COR-L47 (cell line): ENCODE measurements at places on chromosomes 6 and 20.

DNA sequence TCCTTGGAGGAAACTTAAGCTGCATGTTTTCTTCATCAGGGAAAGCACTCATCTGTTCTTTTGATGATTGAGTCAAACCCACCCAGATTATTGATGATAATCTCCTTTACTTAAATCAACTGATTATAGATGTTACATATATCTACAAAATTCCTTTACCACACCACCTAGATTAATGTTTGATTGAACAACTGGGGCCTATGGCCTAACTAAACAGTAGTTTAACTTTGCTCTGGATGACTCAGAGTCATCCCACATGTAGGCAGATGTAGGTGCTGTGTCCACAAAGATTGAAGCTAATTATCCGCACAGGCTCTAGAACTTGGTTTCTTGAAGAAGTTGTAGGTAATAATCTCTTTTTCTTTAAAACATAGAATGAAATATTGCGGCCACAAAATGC, 42.2 kb downstream of the PKIB start:
- no peak for DNase-seq

DNA sequence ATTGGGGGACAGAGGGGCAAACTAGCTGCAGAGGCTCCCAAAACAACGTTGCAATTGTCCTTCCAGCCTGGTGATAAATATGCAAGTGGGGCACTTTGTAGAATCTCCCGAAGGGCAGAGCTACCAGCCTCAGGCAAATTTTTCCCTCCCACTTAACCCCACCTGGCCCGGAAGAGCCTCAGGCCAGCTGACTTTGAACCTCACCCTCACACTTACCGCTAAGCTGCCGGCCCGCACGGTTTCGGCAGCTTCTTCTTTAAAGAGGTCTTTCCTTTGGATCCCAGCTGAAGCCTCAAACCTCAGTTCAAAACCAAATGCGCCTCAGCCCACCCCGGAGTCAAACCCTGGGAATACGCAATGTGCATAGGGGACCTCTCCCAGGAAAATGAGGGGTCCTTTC, 2.5 kb downstream of the OVOL2 start:
- DNase-seq: no peak

DNA sequence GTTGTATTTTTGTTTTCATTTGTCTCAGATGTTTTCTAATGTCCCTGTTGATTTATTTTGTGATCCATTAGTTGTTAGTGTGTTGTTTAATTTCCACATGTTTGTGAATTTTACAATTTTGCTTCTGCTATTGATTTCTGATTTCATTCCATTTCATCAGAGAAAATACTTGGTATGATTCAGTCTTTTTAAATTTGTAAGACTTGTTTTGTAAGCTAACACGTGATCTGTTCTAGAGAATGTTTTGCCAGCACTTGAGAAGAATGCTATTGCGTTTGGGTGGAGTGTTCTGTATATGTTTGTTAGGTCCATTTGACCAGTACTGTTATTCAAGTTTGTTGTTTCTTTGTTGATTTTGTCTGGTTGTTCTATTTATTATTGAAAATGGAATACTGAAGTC, 53.9 kb downstream of the KIZ start:
- DNase-seq: no peak

GRCh38 chr6:164750128-164750527, 559.3 kb downstream of the C6orf118 start:
- DNase-seq: no peak

DNA sequence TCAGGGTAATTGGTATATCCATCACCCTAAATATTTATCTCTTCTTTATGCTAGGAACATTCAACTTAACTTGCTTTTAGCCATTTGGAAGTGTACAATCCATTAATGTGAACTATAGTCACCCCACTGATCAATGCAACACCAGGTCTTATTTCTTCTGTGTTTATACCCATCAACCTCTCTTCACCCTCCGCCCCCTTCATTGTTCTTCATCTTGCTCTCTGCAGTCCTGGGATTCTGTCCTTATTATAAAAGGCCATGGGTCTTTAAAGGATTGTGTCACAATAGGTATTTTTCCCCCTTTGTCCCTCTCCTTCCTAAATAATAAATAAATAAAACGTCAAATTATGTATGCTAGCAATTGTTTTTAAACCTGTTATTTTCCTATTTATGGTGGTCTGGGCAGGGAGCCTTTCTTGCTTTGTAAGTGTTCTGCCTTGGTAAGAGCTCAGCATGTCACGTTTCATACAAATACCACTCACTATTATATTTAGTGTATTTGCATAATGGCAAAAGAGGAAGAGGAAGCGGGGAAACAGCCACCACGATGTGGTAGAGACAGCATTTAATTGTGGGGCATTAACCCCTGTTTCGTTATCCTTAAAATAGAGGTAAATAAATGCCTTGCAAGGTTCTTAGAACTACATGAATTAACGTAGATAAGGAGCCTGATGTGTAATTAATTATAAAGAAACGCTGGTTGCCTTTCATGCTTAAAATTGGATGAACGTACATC, 1.9 kb downstream of the ABRACL start:
- no peak for DNase-seq

DNA sequence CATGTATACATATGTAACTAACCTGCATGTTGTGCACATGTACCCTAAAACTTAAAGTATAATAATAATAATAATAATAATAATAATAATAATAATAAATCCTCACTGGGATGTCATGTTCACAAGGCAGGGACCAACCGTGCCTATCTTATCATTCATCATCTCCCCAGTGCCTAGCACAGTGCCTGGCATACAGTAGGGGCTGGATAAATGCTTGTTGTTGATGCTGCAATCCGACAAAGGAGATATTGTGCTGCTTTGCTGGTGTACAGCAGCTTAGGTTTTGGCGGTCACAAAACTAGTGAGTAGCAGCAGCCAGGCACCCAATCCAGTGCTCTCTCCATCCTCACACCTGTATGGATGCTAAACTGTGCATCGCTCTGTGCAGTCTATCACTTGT, 94.1 kb upstream of the ASF1A start:
- DNase-seq: no peak

DNA sequence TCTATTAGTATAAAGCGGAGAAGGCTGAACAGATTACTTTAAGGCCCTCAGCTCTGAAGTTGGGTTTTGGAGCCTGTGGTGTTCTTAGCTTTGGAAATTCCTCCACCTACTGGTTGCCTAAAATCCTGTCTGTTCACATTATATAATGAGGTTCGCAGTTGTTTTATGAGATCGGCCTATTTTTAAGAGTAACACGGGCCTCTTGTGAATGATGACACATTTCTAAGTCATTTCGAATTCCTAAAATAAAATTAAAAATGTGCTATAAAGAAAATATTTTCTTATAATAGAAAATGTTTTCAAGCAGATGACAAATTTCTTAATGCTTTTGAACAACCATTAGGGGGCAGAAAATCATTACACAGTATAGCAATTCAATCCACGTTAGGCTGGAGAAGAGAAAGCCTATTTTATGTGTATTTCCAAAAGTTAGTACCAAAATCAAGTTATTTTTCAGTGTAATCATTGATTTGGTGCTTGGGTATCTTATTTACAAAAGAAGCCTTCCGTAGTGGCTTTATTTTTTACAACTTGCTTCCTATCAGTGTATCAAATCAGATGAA, 15.8 kb upstream of the FAM8A1 start:
- DNase-seq: peak; percentile 71

GRCh38 chr20:61090541-61090940, 161.5 kb upstream of the CDH4 start:
- DNase-seq: no peak

DNA sequence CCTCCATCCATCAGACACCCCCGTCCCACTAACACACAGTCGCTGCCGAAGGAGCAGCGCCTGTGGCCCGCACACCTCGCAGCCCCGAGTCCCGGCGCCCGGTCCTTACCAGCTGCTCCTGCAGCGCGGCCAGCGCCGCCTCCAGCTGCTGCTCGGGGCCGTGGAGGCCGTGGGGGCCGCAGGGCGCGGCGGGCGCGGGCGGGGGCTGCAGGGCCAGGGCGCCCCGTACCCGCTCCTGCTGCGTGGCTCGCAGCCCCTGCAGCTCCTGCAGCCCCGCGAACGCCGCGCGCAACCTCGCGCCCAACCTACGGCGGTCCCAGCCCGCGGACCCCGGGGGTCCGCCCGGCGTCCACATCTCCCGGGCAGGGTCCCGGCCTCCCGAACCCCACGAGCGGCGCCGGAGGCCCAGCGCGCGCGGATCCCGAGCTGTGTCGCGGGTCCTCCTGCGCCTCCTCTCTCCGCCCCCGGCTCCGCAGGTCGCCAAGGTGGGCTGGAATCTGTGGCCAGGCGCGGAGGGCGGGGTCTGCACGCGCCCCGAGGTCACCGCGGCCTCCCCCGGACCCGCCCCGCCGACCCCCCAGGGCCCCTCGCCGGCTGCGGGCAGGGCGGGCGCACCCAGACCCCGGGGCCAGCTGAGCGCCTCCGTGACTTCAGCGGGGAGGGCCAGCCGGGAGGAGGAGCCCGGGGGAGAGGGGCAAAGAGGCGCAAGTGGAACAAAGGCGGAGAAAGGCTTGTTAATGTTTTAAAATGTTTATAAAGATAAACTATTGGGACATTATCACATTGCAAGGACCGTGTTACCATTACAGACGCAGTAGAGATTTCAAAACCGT, at the start of gene DACT2:
TSS of gene DACT2 (minus strand) at position 499 of the 833 bp plus-strand sequence. CDS start at position 355, 144 bp downstream.
- no peak for DNase-seq

- DNase-seq: no peak
Measured at GRCh38 chr20:8406391-8406790, 274.3 kb downstream of the PLCB1 start.

- DNase-seq: peak; percentile 9
Measured at GRCh38 chr20:19890445-19891051, 126.6 kb upstream of the NAA20 start.

- DNase-seq: no peak
Measured at GRCh38 chr6:158688860-158689259, 39.0 kb downstream of the SYTL3 start.

DNA sequence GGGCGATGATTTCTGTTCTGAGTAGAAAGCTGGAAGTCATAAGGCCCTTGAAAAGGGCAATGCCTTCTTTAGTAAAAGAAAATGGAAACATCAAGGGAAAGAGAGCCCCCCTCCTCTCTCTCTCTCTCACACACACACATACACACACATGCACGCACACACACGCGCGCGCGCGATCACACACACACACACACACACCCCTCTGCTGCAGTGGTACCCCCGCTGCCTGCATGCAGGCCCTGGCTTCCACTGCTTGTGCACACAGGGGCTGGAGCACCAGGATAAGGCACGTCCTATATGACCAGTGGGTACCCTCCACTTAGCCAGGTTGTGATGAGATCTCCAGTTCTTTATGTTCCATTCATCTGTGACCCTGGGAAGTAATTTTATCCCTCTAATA, 300.9 kb downstream of the SLC35F1 start:
- no peak for DNase-seq

- DNase-seq: no peak
Measured at GRCh38 chr6:124470803-124471202, 491.4 kb upstream of the RNF217 start.

GRCh38 chr20:21099751-21100577, 6.2 kb downstream of the LINC00237 start:
- peak; percentile 94 for DNase-seq

- no peak for DNase-seq
Measured at GRCh38 chr6:109050447-109051102, 44.1 kb downstream of the SESN1 start.
